ENCODE measurements at places on chromosomes 5 and 9.

DNA sequence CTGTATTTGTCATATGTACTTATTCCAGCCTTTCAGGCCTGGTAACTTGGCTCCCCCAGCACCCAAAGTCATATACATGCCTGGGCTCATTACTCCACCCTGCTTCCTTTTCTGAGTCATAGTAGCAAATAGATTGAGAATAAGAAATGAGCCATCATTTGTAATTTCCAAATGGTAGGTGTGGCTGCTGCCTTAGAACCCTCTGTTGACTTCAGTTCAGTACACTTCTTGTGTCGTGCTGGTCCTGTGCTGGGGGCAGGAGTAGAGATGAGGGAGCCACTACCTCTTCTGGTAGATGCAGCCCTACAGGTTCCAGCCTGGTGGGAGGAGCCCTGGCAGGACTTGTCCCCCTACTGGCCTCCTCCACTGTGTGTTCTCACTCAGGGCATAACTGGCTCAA lies 11.1 kb downstream of the GM2A start:
- no peak for DNase-seq

DNA sequence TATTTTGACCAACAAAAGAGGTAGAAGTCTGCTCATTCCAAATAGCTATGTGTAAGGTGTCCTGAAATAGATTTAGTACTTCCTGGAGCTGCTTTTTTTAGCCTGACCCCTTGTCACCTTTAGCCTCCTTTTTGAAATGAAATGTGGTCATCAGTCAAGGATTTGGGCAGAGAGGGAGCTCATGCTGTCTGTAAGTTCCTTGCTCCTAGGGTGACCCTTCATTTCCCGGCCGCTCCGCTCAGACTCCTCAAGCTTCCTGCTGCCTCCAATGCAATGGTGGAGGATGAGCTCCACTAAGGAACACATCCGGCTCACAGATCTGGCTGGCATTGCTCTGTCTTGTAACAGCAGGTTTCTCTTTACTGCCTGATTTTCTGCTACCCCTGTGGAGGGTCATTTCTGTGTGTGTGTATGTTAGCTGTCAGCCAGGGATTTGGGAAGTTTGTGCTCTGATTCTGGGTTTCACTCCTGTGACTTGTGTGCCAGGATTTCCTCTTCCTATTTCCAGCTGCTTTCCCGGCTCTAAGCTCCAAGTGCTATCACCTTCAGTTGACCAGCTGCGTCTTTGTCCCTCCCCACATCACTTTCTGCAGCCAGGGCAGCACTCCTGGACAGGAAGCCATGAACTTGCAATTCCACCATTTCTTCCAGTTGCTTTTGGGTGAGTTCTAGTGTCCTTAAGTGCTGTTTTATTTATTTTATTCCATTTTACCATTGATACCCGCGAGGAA lies 265.9 kb downstream of the ICE1 start:
- DNase-seq, result no peak

DNA sequence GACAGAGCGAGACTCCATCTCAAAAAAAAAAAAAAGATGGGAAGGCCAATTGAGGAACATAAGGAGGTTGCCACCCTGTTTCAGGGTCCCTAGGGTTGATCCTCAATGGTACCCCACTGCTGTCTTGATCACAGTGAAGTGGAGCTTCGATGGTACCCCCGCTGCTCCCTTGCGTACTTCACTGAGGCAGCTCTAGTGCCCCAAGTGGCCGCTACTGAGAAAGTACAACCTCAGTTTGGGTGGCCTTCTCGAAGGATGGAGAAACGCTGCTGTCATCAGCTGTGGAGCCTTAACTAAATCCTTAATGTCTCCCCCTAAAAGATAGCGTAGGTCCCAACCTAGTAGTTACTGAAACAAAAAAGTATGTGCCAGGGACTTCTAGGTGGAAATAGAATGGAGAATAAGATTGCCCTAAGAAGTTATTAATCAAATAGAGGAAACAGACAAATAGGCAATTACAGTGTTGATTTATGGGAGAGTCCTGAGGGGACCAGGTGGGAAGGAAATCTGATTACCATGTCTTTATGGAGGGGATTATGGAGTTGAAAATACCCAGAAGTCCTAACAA lies 6.3 kb downstream of the TESK1 start:
- DNase-seq, result no peak

DNA sequence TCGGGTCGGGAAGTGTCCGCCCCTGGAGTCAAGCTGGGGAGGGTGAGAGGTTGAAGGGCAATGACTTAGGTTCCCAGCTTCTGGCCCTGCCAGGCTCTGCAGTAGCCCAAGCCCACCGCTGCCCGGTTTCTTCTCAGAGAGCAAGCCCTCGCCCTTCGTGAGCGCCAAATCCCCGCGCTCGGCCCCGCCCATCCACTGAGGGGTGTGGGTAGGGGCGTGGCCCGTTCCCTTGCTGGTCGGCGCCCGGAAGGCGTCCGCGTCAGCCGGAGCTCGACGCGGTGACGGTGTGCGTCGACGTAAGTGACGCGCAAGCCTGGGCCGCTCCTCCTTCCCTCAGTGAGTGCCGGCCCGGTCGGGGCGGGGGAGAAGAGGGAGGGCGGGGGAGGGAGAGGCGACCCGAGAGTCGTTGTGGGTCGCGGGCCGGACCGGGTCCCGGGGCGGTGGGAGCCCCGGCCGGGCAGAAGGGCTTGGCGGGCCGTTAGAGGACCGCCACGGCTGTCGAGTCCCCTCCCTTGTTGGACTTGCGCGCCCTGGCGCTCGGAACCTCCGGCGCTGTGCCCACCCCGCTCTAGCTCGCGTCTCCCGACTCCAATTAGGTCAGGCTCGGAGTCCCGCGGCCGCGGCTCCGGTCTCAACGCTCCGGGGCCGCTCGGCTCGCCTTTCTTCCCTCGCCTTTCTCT lies 659 bp downstream of the ZNF131 start:
- peak; percentile 94 for DNase-seq

- no peak for DNase-seq
Measured at GRCh38 chr9:33782395-33783152, 12.8 kb upstream of the PRSS3 start.

- DNase-seq, result no peak
Measured at GRCh38 chr9:116414374-116414773, 260.8 kb downstream of the PAPPA start.

- DNase-seq, result no peak
Measured at GRCh38 chr5:69374911-69375446, 5.4 kb downstream of the RAD17 start.

GRCh38 chr9:110208031-110208430 lies at the start of gene C9orf152:
Gene C9orf152 (minus strand): TSS chr9:110208159. CDS start chr9:110207579, 580 bp downstream.
- no peak for DNase-seq

GRCh38 chr5:36734422-36734821 lies 128.0 kb downstream of the SLC1A3 start:
- no peak for DNase-seq

DNA sequence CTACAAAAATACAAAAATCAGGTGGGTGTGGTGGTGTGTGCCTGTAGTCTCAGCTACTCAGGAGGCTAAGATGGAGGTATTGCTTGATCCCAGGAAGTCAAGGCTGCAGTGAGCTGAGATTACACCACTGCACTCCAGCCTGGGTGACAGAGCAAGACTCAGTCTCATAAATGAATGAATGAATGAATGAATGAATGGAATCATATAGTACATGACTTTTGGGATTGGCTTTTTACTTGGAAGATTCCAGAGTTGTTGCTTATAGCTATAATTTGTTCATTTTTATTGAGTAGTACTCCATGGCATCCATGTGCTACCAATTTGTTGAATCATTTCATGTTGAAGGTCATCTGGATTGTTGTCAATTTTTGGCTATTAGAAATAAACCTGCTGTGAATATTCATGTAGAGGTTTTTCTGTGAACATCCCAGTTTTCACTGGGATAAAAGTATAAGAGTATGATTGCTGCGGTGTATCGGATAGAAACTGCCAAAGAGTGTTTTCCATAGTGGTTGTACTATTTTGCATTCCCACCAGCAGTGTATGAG lies 19.9 kb downstream of the ERBIN start:
- no peak for DNase-seq

- no peak for DNase-seq
Measured at GRCh38 chr9:83472764-83473163, 65.4 kb downstream of the FRMD3 start.

- DNase-seq, result no peak
Measured at GRCh38 chr9:120393386-120394057, 186.4 kb downstream of the CDK5RAP2 start.

GRCh38 chr9:92961627-92962302 lies 14.4 kb downstream of the FGD3 start:
- no peak for DNase-seq

GRCh38 chr5:17989036-17989435 lies 354.8 kb downstream of the TAF11L14 start:
- DNase-seq, result no peak

DNA sequence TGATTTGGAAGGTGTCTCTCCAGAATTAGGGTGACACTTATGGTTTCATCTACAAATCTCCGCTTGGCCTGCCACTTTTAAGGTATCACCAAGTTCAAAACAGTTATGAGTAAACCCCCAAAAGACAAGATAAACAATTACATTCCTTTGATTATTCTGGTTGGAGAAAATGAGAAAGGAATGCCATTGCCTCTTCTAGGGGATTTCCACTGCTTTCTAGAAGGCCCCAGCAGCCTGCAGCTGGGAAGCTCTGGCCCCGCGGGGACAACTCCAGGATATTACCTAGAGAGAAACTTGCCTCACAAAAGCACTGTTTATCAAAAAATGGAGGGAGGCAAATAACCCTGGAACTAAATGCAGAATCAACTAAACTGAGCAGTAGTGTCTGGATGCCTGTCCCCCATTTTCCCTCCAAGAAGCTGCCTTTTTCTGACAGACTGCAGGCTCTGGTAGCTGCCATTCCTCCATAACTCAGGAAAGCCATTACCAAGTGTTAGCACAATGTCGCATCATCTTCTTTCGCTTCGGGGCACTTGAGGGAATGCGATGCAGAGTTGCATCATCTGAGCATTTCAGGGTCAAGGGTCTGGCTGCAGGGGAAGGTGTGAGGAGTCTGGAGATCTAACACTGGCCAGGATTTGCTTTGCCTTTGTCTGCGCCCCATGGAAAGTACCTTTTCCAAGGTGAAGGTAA lies 71.5 kb upstream of the PLPP6 start:
- no peak for DNase-seq

GRCh38 chr9:29793970-29794369 lies 2220.7 kb upstream of the C9orf72 start:
- DNase-seq, result no peak

- no peak for DNase-seq
Measured at GRCh38 chr9:6153425-6153824, 62.2 kb upstream of the IL33 start.

GRCh38 chr5:133969654-133970324 lies 1.4 kb upstream of the C5orf15 start:
- no peak for DNase-seq

DNA sequence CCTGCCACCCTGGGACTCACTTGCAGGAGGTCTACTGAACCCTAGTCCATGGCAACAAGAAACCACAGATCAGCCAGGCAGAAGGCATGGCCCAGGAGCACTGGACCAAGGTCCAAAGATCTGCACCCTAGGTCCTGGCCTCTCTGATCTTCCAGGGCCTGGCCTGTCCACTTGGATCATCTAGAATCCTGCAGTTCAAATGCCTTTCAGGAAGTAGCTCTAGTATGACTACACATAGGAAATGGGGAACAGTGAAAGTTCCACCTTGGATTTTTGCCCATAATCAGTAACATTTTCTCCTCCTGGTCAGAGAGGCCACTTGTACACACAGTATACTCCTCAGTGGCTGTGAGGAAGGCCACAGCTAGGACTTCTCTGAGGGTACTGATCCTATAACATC lies 11.5 kb downstream of the ANXA6 start:
- no peak for DNase-seq

- no peak for DNase-seq
Measured at GRCh38 chr5:21862986-21863385, 990.2 kb downstream of the CDH12 start.

DNA sequence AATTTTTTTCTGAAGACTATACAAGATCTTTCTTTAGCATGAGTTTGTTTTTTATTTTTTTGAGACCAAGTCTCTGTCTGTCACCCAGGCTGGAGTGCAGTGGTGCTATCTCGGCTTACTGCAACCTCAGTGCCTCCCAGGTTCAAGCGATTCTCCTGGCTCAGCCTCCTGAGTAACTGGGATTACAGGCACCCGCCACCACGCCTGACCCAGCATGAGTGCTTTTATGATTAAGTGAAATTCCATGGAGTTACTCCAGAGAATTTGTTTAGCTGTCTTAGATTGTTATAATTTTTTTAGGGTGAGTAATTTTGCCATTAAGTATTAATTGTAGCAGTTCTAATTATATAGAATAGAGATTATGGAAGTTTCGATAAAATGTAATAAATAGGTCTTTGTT lies 14.3 kb downstream of the YTHDC2 start:
- no peak for DNase-seq

GRCh38 chr9:4316409-4316808 lies 16.5 kb upstream of the GLIS3 start:
- DNase-seq, result no peak

- no peak for DNase-seq
Measured at GRCh38 chr5:138180183-138180782, 1.4 kb downstream of the KIF20A start.

DNA sequence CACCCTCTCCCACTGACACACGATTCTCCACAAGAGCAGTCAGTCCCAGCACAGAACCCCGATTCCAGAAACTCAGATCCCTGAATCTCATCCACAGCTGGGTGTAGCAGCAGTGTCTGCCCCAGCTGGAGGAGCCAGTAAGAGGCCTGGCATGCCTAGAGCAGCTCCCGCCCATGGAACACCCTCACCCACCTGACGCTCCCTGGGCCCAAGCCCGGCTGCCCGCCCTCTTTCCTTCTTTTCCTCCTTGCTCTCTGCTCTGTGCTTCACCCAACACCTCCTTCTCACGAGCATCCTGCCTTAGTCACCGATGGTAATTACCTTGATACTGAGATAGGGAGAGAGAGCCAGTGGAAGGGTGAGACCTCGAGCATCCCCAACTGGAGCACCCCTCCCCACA lies 8.7 kb downstream of the PCDH1 start:
- DNase-seq, result no peak

DNA sequence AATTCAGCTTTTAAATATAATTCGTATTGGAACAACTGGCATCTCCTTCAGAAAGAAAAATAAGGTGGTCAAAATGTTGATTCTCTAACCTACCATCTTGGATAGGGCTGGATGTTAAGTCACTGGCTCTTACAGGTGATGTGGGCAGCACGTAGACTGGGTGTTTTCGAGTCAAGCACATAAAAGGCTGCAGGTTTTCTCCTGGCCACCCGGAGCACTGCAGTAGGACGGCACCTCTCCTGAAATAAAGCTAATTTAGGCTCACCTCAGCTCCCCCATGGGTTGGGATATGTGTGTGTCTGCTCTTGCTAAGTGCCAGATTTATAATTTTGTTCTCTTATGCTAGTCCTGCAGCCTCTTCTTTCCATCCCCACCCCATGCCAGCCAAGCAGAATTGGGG lies 80.3 kb downstream of the IQGAP2 start:
- no peak for DNase-seq
